ENCODE measurements at places on chromosomes 6 and 20.
A peak's percentile ranks its signal among the peaks of the same experiment; 100 is the strongest.

DNA sequence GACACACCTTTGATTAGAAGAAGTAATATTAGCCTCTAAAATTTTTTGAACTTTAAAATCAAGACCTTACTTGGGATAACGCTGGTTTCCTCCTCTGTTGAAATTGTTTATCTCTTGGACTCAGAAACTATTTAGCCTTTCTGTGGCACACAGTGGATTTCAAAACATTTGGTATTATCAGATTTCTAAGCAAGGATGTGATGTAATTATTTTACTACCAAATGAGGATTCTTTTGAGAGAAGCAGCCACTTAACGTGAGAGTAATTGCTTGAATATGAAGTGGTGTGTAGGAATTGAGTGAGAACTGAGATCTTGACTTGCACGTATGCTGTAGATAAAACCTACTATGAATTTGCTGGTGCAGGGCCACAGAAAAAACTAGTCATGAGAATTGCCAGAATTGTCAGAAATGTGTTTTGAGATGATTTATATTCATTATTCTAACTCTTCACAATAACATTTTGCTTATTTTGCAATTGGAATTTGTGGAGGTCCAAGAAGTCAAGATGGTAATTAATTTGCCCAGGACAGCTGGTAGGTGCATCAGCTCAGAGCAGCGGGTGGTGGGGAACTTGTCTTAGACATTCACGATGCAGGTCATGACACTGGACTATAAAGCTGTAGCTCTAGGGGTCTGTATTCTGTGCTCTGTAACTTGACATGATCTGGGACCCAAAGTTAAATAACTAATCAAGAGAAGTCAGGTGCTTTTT is 53.4 kb downstream of the AKAP12 start:
- ATAC-seq = no peak

GRCh38 chr6:45436544-45437438 is 59.1 kb upstream of the SUPT3H start:
- peak; percentile 58 for ATAC-seq

DNA sequence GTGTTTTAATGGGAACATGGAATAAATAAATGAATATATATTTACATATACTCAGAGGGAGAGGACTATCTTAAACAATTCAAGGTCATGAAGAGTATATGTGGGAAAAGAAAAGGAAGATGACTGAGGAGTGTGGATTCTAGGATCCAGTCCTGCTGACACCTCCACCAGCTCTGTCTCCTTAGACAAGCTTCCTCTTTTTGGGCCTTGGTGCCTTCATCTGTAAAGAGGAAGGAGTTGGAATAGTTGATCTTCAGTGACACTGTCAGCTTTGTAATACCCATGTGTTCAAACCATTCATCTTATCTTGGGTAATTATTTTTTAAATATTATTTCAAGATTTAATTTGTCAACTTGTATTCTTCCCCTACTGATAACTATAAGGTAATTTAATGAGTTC is 338.0 kb downstream of the ADGRB3 start:
- no peak for ATAC-seq

DNA sequence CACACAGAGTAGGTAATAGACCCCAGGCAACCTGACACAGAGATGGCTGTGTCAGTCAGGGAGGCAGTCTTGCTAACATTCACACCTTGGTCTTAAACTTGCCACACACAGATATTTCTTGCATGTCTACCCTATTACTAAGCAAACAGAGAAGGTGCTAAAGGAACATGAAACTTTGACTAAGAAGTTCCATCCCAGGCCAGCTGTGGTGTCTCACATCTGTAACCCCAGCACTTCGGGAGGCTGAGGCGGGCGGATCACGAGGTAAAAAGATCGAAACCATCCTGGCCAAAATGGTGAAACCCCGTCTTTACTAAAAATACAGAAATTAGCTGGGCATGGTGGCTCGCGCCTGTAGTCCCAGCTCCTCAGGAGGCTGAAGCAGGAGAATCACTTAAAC is 222.4 kb upstream of the JARID2 start:
- ATAC-seq = peak; percentile 94

- no peak for ATAC-seq
These were observed 947.4 kb upstream of the CITED2 start for GRCh38 chr6:140321891-140322290.

GRCh38 chr20:3721912-3722311 is 9.5 kb upstream of the SIGLEC1 start:
- ATAC-seq = no peak

GRCh38 chr6:111753573-111753972 is 119.7 kb downstream of the FYN start:
- ATAC-seq = no peak

- no peak for ATAC-seq
These were observed 194.2 kb downstream of the SLC35F1 start for GRCh38 chr6:118101220-118101619.

- ATAC-seq = no peak
These were observed 20.1 kb downstream of the PLCB1 start for GRCh38 chr20:8152183-8152582.

DNA sequence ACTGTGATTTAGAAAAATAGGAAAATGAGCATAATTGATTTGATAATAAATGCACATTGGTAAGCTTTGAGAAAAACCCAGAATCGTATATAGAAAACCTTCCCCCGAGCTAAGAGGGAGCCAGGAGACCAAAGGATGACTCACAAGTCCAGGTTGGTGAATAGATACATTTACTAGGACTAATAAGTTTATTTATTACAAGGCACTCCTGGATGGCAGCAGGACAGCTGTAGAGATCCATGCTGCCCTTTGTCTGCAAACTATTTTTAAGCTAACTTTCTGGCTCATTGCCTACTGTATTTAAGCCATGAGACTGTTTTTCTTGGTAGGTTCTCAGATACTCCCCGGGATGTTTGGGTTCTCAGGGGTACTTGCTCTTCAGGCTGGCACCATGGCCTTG is 13.4 kb downstream of the CASP8AP2 start:
- ATAC-seq = no peak

- peak; percentile 39 for ATAC-seq
These were observed 9.1 kb upstream of the TAGAP start for GRCh38 chr6:159053781-159054398.

GRCh38 chr6:31815025-31815838 is at the start of the genes HSPA1A and HSPA1L:
TSS of gene HSPA1A (plus strand) at chr6:31815543. CDS start at chr6:31815757, 214 bp downstream.
TSS of gene HSPA1L (minus strand) at chr6:31815283. CDS start at chr6:31811972, 3,311 bp downstream.
- ATAC-seq = peak; percentile 82

GRCh38 chr20:19670829-19671228 is 87.2 kb upstream of the RIN2 start:
- no peak for ATAC-seq

GRCh38 chr6:20365456-20365855 is 36.2 kb upstream of the E2F3 start:
- ATAC-seq = no peak

- no peak for ATAC-seq
These were observed 13.3 kb upstream of the SLC2A12 start for GRCh38 chr6:134065706-134066105.
